ENCODE measurements at places on chromosomes 12 and 14.
A peak's percentile ranks its signal among the peaks of the same experiment; 100 is the strongest.

GRCh38 chr14:32633224-32633859 lies 304.2 kb downstream of the AKAP6 start:
- no peak for DNase-seq

DNA sequence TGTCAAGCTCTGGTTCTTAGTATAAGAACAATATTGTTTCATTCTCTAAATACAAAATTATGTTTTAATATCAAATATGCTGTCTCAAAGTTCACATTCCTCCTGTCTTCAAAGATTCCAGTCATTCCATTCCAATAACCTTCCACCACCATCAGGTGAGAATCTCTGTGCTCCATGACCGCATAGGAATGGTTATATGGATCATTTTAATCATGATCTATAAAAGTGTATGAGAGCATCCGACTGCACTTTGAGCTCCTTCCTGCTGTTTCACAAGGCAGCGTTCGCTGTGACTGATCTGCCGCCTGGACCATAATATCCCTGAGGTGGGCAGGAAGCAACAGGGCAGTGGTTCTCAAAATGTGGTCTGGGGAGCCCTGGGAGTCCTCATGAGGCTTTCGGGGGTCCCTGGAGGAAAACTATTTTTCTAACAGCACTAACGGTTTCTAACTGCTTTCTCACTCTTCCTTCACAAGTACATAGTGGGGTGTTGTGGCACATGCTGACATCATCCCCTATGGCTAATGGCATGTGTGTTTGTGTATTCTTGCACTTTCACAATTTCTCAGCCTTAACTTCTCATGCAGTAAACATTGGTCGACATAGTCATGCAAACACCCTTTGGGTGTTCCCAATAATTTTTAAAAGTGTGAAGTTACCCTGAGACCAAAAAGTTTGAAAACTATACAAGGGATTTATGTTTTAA lies 137.4 kb downstream of the ANO2 start:
- DNase-seq, result no peak

DNA sequence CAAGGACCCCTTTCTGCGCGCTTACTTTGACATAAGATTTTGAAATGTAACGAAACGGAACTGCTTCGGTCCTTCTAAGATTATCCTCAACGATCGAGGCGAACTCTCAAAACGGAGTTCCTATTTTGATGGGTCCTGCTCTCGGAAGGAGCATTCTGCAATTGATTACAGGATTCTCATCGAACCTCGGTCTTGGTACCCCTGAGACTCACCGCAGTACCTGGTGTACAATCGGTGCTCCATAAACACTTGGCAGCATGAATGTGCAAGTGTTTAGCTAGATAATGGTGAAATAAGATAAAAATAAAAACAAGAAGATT lies 530 bp upstream of the NEMF start:
- DNase-seq, result no peak

DNA sequence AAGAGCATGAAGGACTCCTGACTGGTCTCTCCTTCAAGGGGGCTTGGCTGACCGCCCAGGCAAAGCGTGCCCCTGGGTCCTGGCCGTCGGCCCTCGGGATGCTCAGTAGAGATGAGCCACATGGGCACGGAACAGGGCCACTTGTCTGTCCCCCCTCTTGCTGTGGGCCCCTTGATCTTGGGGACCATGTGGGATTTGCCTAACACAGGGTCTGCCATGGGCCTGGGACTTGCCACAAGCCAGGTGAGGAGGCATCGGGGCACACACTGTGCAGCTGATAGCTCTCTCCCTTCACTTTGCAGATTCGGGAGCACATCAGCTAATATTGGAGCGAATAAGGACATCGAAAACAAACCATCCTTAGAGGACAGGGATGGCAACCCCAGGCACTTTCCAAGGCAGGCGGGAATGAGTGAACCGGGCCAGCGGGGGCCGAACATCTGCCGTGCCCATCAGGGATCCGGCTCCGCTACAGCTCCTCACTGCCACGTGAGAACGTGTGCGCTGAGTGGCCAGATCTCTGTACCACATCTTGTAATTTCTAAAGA lies 88.1 kb downstream of the PIWIL1 start:
- DNase-seq, result no peak

DNA sequence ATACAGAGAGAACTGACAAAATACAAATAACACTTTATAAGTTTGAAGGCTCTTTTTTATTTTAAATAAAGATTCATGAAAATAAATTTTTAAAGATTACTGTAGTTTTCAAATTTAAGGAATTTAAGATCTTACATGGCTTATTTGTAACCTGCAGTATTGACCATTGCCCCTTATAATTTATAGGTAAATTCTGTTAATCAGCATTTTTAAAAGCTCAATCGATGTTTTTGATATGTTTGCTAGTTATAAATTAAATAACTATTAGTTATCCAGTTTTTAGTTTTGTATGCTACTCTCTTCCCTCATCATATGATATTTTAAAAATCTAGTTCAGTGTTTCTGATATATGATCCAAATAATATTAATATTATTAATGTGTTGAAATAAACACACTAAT lies 109.9 kb downstream of the MON2 start:
- DNase-seq, result no peak

DNA sequence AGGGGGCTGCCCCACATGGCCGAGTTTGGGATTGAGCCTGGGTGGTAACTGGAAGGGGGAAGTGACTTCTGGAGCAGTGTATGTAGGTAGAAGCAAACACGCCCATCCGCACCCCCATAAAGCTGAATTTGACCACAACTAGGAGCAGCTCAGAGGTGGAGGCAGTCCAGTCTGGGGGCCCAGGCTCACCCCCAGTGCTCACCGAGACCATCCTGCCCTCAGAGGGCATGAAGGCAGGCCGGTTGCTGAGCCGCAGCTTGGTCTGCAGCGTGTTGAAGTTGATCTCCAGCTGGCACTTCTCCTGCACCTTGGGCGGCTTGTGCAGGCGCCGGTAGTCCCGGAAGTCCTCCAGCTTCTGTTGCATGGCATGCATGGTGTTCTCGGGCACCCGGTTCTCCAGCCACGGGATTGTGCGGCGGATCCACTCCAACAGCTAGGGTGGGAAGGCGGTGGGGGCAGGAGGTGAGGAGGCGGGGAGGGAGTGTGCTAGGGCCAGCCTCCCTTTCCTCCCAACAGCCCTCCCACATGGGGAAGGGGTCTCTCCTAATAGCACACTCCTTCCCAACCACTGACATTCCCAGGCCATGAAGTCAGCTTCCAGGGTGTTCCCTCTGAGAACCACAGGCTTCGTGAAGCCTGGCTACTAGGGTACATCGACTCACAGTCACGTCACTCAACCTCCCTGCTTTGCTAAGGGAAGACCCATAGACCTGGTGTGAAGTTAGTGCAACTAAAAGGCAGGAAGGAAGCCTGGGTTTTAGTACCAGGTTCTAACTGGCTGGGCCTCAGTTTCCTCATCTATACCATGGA lies 87.0 kb downstream of the ACTN1 start:
- no peak for DNase-seq

DNA sequence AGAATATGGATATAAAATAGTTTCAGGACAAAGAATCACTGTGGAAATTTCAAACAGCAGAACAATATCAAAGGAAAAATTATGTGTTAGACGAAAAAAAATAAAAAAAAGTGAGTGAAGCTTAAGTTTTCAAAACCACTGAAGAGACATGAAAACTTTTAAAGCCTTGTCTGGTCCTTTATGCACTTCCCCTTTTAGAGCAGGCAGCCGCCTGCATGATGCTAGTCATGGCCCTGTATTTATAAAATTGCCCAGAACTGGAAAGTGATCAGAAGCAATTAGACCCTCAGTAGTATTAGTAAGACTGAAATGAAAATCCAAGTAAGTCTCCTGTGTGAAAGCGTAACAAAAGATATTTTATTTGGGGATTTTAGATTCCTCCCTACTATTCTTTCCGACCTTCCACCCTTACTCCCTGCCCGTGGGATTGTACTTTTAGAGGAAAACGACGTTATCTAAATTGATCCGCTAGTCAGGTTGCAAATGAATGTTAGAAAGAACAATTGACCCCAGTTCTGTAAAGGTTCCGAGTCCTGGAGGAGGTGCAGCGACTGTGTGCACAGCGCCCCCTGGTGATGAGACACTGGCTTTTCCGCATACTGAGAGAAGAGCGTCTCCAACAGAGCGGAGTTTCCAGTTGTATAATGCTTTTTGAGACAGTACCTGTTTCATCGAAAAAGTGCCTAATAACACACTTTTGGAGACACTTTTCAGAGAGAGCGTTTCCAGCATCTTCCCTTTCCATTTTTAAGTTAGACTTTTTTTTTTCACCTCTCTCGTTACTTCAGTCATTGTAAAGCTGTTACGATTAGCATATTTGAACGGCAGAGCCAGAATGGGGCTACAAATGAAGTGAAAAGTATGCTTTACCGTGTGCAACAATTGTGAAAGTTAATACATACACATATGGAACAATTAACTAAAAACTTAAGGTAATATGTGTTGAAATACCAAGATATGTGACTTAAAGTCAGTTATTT lies 12.4 kb downstream of the MGST1 start:
- peak; percentile 5 for DNase-seq

GRCh38 chr12:106311139-106311538 lies 8.6 kb downstream of the TCP11L2 start:
- no peak for DNase-seq
